ENCODE measurements at places on chromosomes 2 and 18.
A peak's percentile ranks its signal among the peaks of the same experiment; 100 is the strongest.

- DNase-seq = no peak
Observed at GRCh38 chr2:96897491-96898134, 27.7 kb upstream of the SEMA4C start.

- DNase-seq = peak; percentile 28
Observed at GRCh38 chr2:45554073-45554741, 56.9 kb downstream of the SRBD1 start.

DNA sequence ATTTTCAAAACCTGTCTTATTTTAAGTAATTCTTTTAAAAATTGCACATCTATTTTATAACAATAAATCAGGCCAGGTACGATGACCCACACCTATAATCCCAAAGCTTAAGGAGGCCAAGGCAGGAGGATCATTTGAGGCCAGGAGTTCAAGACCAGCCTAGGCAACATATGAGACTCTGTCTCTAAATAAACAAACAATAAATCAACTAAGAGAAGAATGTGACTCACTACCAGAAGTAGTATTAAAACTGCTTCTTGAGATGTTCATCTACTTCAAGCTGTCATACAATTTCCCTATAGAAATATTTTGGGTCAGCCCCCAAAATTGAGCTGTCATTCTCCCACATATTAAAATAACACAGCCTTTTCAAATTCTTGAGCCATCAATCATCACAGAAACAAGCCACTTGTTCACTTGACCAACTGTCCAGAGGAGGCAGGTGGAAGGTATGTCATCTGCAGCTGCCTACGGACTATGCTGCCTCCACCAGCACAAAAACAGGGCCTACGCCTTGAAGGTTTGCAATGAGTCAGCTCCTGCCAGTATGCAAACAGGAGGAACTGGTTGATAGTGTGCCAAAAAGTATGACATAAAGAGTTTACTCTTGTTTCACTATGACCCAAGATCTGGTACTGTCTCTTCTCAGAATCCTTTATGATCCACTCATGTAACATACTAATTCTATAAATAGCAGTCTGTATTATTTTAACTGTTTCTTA is 33.6 kb downstream of the KIDINS220 start:
- peak; percentile 67 for DNase-seq

DNA sequence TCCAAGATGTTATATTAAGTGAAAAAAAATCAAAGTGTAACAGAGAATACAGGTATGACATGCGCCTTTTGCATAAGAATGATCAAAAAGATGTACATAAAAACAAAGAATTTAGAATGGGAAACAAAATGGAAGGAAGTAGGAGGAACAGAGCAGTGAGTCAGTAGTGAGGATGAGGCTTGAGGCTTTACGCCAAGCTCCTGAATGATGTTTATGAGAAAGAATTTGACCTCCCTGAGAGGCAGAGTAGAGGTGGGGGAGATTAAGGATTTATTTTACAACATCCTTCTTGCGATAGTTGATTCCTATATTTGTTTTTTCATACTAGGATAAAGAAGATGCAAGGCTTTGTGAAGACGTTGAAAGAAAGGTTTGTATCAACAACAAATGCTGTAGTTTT is 81.4 kb downstream of the DCDC2C start:
- DNase-seq = no peak

- DNase-seq = no peak
Observed at GRCh38 chr2:134081238-134081938, 172.5 kb upstream of the MGAT5 start.

DNA sequence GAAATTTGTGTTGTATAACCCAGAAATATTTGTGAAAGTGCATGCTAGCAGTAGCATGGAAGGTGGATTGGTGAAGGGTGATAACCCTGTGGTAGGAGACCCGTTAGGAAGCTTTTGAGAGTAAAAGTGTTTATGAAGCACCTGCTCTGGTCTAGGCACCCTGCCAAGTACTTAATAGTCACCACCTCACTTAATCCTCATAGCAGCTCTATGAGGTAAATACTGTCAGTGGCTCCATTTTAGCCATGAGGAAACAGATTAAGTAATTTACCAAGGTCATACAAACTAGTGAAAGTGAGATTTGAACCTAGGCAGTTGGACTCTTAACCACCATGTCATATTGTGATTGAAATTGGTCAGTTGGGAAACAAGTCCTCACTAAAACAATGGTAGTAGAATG is 66.8 kb downstream of the TET3 start:
- DNase-seq = no peak

DNA sequence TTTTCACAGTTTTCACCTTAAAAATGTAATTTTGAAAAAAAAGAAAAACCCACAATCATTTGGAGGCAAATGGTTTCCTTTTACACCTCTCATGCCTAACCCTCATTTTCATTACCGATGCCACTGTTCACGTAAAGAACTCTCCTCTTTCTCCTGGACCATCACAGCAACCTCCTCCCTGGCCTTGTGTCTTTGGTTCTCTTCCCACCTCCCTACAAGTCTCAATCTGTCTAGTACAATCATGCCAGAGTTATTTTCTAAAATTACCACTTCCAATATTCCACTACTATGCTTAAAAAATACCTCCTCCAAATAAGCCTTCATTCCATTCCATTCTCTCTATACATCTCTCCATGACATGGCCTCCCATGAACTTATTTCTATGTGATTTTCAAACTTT is 77.9 kb upstream of the RIT2 start:
- no peak for DNase-seq

DNA sequence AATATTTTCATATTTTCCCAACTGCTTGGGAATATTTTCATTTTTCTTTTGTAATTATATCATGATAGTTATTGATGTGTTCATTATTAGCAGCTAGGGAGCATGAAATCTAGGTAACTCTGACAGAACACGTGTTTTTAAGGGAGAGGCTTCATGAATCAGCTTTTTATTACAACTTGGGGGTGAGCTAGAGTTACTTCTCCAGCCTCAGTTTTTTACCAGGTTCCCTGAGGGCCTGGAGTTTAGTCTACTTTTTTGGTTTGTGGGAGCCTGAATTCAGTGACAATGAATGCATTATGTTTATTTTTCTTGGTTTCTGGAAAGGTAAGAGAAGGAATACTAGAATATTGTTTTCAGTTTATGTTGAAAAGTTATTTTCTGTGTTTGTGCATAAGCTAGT is 18.0 kb downstream of the NAB1 start:
- no peak for DNase-seq

GRCh38 chr2:24210106-24210455 is 35.2 kb downstream of the FAM228A start:
- DNase-seq = no peak

DNA sequence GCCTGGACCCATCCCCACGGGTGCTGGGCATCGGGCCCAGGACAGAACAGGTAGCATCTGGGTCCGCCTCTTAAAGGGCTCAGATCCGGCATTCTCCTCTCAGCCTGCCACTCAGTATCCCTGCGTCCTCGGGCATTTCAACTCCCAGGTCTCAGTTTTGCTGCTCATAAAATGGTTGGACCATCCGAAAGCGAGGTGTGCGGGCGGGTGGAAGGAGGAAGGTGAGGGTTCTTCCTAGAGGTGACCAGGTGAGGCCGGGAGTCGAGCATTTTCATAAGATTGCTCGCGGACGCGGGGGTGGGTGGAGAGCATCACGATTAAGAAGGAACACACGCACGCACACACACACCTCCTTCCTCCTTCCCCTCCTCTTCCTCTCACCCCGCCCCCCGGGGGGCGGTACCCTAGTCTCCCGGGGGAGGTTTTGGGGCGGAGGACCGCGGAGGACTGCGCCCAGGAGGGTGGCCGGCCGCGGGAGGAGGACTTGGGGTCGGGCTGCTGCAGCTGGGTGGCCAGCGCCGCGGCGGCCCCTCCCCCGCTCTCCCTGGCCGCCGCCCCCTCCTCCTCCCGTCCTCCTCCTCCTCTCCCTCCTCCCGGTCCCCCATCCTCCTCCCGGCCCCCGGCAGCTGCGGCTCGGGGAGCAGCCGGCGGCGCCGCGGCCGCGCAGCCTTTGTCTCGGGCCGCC is 97.9 kb upstream of the GPR45 start:
- DNase-seq = no peak

DNA sequence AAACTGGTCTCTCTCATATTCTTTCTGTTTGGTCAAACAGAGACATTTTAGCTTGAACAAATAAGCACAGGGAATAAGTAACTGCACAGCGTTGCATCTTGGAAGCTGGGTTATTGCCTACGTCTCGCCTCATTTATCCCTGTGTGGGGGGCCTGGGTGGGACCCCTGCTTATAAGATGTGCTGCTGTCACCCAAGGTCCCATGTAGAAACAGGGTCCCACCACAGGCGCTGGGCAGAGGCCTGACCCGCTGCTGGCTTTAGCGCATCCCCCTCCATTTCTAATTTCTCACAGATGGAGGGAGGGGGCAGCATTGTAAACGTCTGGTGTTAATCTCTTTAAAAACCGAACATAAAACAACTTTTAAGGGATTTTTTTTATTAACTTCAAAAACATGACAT is 207.8 kb downstream of the HDAC4 start:
- DNase-seq = no peak

- no peak for DNase-seq
Observed at GRCh38 chr2:123606631-123607030, 418.5 kb upstream of the CNTNAP5 start.

DNA sequence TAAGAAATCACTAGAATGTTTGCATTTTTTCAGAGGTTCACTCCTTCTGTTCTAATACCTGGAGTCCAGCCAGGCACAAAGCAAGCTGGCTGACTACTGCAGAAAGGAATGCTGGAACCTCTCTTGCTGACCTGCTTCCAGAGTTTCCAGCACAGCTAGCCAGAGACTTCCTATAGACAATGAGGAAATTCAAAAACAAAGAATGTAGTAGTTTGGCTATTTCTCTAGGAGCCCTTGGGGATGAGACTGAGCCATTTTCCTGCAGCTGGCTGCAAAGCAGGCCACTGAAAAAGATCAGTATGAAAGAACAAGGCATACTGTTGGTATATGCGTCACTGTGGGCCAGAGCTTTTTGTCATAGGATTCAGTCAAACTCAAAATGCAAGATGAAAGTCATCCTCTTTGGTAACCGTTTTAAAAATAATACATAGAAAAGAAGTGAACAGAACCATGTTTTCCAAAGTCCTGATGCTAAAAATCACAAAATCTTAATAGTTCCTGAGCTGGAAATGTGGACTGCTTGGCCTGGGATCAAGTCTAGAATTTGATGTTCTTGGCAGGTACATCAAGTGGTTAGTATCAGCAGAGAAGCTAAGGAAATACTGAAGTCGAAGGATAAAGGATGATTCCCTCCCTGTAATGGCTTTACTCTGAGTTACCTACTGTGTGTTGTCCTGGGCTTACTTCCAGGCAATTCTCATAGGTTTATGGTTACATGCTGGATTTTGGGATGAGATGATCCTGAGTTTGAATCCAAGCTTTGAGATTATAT is 9.0 kb upstream of the DSEL start:
- no peak for DNase-seq

DNA sequence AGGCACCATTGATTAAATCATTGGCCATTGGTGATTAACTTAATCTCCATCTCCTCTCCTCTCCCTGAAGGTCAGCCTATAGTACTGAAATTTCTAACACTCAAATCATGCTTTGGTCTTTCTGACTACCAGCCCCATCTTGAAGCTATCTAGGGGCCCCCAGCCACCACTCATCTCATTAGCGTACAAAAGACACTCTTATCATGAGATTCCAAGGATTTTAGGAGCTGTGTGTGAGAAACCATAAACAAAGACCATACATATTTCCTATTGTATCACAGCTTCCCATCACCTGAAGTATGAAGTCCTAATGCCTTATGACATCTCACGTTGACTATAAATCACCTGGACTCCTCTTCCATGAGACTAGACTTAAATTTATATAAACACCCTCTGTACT is 94.0 kb upstream of the B3GNT2 start:
- no peak for DNase-seq

DNA sequence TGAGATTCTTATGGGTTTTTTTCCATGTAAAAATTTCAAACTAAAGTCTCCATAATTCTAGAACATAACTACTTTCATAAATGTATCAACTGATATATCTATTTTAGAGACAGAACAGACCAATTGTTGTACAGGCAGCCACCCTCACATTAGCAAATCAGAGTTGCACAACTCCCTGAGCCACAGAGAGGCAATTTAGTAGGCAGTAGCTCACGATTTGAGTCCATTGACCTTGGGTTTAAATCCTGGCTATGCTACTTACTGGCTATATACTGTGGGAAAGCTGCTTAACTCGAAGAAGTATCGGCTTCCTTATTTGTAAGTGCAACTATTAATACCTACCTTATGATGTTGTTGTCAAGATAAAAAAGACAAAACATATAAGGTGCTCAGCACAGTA is 16.2 kb downstream of the MTIF2 start:
- no peak for DNase-seq

All from OCI-M1 (cell line).